ENCODE measurements at places on chromosomes 13 and 19.

DNA sequence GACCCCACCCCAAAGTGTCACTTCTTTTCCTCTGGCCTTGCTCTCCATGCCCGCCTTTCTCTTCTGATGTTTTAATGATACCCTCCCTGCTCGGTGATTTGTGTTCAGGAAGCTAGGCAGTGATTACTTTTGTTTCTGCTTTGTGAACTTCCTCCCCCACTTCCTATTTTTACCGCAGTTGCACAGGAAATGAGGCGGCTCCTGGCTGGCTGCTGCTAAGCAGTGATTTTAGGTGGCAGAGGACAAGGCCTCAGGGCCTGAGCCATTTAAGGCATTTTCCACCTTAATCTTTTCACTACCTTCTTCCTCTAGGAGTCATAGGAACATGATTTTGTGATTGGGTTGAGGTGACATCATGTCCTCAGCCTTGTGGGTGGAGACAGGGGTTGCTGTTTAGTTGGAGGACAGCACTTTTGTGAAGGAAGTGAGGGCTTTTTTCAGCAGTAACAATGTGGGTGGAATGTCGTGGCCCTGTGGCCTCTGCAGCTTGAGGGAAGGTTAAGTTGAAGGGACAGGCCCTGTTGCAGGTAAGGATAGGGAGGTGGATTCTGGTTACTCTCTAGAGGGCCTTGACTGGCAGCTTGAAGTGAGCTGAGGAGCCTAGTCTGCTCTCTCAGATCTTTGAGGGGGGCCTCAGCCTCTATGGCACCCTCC, 15.7 kb downstream of the GARRE1 start:
- no peak for DNase-seq

GRCh38 chr13:110531671-110532083, 29.8 kb downstream of the RAB20 start:
- DNase-seq: no peak

DNA sequence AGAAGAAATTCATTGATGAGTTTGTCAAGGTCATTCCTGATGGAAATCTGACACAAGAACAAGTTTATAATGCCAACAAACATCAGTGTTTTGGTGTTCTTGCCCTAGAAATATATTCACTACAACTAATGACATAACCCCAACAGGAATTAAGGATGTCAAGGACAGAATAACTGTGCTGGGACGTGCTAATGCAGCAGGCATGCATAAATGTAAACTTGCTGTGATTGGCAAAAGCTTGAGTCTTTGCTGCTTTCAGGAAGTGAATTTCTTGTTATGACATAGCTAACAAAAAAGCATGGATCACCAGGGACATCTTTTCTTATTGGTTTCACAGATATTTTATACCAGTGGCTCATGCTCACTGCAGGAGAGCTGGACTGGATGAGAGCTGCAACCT, 144.6 kb downstream of the KCTD12 start:
- DNase-seq: no peak

GRCh38 chr19:22517496-22518411, 95.6 kb upstream of the ZNF98 start:
- DNase-seq: no peak

GRCh38 chr13:20901668-20902437, 693 bp downstream of the XPO4 start:
- no peak for DNase-seq

- no peak for DNase-seq
Observed at GRCh38 chr19:3068071-3068470, 5.8 kb upstream of the TLE5 start.

DNA sequence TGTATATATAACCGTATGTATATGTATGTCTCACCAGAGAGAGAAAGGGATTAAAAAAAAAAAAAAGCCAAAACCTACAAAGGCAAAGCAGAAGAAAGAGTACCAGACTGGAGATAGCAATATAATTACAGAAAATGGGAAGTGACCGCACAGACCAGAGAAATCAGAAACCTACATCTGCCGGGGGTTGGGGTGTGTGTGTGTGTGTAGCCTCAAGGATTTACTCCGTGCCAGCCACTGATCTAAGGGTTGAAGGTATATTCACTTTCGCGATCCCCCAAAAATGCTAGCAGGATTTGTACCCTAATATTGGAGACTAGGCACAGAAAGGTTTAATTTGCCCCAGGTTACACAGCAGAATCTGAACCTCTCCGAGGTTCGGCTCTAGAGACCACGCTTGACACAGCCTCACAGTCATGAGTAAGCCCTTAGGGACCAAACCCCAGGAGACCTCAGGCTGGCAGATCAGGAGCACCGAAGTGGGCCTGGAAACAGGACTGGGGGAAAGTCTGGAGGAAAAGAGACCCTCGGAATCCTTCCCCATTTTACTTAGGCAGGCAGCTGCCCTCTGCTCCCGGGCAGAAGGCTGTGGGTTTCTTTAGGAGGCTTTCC, 14.8 kb downstream of the ARL11 start:
- no peak for DNase-seq

- no peak for DNase-seq
Observed at GRCh38 chr19:57103573-57104277, 16.1 kb upstream of the USP29 start.

GRCh38 chr19:28519952-28520861, 692.7 kb downstream of the UQCRFS1 start:
- DNase-seq: no peak

DNA sequence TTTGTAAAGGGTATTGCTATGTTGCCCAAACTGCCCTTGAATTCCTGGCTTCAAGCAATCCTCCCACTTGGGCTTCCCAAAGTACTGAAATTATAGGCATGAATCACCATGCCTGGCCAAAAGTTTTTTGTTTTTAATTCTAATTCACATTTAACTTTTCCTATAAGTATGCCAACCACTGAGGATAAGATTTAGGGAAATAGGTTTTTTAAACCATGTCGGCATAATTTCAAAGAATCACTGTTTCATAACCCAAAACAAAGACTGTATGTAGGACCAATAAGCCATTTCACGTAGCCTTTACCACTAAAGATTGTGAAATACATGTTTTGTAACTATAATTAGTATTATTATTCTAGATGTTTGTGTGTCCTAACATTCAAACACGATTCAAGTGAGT, 8.2 kb downstream of the ZDHHC20 start:
- no peak for DNase-seq

DNA sequence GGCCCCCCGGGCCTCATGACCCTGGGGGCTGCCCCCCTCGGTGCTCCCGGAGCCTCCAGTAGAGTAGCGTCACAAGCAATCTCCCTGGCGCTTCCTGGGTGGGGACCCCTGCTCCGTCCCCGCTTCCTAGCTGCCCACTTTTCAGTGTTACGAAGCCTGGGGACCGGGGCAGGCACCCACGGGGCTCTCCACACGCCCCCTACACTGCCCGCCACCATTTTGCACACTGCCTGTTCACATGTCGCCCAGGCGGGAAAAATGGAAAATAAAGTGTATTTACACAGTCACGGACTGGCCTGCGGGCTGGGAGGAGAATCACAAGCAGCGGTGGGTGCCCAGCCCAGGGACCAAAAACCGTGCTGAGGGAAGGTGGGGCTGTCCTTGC, 9.5 kb downstream of the PRR36 start:
- no peak for DNase-seq

DNA sequence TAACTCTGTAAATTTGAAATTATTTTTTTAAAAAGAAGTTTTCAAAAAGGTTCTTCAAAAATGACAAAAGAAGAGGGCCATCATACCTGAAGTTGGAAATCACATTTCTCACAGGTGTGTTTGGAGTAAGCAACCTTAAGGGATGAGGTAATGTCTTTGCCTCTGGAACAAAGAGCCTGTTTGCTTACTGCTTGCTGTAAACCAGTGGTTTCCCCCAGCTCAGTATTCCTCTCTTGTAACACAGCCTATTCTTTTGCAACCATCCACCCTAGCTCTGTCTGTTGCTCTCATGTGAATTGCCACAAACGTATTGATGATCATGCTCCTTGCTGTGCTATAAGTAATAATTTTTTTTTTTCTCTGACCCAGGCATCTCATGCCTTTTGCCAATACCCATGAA, 38.1 kb downstream of the UCHL3 start:
- no peak for DNase-seq

DNA sequence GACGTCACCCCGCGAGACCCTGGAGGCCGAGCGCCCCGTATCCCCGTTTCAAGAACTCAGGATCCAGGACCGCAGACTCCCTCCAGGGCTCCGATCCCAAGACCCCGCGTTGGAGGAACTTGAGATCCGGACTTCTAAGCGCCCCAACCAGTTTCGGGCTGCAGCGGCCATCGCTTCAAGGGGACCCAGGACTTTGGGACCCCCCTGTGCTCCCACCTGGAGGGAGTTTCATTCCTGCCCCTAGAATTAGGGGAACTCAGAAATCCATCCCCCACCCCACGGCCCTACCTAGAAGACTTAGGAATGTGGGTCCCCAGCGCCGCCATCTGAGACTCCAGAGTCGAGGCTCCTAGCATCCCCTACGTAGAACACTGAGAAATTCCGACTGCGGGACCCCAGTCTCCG, 400 bp downstream of the PLEKHG2 start:
- DNase-seq: no peak

DNA sequence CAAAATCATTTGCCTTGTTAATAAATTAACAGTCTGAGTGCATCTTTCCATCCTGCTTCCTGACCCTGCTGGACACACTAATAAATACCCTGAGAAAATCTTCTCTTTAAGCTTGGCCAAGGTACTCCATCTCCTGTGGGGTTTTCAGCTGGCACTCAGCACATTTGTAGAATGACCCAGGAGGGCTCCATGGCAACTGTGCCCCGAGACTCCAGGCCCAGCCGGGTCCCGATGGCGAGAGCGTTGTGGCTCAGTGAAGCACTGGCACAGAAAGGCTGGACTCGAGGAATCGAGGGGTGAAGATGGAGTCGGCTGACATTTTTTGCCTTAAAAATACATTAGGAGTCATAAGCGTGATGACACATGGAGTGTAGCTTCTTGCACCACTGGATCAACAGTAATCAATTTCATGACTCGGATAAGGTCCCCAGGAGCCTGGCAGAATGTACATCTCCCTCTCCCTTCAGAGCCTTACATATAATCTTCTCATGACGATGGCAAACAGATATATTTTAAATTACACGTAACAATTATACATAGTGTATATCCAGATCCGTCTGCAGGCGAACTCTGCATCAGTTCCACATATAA, 85.4 kb downstream of the SLC7A1 start:
- no peak for DNase-seq

DNA sequence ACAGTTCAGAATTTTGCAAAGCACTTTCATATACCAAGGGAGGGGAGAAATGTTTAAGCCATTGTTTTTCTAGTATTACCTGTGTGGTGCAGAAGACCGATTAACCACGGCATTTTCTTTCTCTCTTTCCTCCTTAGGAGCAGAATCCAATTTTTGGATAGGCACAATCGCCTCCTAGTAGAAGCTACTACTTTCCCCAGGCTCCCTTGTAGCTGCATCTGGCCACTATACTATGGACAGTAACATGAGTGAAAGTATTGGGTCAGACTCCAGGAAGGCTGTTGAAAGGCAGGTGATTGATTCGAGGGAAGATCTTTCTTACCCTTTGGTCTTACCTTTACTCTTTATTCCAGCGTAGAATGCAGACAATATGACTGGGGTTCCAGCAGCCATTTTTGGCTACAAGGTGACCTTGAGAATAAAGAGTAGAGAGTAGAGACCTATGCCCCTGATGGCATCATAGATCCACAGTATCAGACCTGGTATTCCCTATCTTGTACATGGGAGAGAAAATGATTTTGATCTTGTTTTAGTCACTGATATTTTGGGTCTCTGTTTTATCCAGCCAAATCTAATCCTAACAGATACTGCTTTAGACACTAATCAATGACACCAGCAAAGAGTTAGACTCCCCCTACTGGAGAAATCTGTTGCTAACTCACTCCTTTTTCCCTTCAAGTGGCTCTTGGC, 77.0 kb downstream of the LRRC63 start:
- peak; percentile 13 for DNase-seq

- no peak for DNase-seq
Observed at GRCh38 chr19:49042177-49042576, 1.5 kb upstream of the CGB5 start.

DNA sequence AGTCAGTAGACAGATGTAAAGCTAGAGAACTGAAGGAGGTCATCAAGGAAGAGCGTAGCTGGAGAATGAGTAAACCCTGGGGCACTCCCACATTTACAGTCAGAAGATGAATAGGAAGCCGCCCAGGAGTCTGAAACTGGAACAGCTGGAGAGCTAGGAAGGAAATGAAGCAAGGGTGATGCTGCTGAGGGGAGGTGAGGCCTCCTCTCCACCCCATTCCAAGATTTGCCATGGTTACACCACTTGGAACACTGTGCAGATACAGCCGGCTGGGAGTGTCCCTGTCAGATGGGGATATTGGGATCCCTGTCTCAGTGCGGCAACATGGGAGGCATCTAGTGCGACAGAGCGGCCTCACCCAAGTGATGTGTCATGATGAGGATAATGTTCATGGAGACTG, 51.8 kb upstream of the GPI start:
- DNase-seq: no peak

DNA sequence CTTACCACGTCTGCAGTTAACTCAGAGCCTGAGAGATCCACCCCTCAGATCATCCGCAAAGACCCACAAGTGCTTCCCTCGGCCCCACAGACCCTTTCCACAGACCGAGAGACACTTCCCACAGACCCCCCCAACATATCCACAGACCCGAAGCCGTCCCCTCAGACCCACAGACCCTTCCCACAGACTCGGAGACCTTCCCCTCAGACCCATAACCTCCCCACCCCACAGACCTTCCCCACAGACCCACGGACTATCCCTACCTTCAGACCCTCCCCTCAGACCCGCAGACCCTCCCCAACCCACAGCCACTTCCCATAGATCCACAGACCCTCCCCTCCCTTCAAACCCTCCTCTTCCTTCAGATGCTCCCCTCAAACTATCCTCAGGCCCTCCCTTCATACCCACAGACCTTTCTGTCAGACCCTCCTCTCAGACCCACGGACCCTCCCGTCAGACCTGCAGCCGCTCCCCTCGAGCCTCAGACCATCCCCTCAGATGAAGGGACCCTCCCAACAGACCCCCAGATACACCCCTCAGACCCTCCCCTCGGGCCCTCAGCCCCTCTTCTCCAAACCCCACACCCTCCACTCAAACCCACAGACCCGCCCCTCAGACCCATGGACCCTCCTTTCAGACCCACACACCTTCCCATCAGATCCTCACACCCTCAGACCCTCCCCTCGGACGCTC, 20.1 kb upstream of the TFDP1 start:
- DNase-seq: no peak

- no peak for DNase-seq
Observed at GRCh38 chr13:36796052-36796451, 23.0 kb upstream of the RFXAP start.

- no peak for DNase-seq
Observed at GRCh38 chr13:70311191-70311590, 202.9 kb upstream of the KLHL1 start.

All from smooth muscle cell of the brain vasculature (primary cell).